ENCODE measurements at places on chromosomes 5 and 9.

DNA sequence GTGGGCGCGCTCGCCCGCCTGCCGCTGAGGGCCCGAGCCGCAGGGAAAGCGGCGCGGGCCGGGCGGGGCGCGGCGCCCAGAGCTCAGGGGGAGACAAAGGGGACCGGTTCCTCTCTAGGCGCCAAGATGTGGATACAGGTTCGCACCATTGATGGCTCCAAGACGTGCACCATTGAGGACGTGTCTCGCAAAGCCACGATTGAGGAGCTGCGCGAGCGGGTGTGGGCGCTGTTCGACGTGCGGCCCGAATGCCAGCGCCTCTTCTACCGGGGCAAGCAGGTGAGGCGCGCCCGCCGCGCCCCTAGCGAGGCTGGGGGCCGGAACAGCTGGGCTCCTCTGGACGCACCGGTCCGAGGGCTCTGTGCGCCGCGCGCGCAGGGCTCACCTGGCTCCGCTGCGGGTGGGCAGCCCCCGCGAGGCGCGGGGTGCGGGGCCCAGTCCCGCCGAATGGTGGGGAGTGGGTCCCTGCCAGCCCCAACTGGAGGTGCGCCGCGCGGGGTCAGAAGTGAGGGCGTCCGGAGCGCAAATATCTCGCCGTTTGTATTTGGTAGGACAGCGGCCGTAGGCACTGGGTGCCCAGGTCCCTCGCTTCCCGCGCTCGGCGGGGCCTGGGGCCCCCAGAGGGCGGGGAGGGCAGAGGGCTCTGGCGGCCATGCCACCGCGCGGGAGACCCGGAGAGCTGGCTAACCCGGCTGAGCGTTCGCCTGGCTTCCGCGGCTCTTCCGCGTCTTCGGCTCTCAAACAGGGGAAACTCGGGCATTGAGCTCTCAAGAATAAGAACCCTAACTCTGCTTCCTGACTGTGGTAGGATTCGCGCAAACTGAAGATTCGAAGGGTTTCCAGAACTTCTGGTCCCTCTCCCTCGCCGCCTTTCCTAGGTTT is 607 bp downstream of the UHRF2 start:
- DNase-seq = peak; percentile 44

DNA sequence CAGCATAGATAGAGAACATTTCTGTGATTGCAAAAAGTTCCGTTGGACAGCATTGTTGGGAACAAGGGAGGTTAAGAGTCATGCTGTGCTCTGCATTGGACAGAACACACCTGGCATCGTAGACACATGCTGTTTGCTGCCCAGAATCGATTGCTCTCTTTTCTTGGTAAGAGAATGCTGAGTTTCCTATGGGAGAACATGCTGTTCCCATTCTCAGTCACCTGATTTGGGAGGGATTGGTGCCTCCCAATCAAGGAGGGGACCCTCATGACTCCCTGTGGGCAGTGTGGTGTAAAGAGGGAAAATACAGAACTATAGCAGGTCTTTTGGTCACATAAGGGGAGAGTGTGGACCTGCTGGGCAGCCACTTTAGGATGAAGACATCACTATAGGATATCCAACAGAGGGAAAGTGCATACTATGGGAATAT is 555.4 kb upstream of the CLINT1 start:
- DNase-seq = no peak

- DNase-seq = no peak
These were observed 65.1 kb downstream of the ANKH start for GRCh38 chr5:14806456-14806855.

DNA sequence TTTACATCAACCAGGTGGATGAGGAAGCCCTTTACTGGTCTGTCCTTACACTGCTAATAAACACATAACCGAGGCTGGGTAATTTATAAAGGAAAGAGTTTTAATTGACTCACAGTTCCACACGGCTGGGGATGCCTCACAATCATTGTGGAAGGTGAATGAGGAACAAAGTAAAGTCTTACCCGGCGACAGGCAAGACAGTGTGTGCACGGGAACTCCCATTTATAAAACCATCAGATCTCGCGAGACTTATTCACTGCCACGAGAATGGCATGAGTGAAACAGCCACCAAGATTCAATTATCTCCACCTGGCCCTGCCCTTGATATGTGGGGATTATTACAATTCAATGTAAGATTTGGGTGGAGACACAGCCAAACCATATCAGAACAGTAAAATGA is 67.3 kb upstream of the GRAMD2B start:
- DNase-seq = peak; percentile 17

DNA sequence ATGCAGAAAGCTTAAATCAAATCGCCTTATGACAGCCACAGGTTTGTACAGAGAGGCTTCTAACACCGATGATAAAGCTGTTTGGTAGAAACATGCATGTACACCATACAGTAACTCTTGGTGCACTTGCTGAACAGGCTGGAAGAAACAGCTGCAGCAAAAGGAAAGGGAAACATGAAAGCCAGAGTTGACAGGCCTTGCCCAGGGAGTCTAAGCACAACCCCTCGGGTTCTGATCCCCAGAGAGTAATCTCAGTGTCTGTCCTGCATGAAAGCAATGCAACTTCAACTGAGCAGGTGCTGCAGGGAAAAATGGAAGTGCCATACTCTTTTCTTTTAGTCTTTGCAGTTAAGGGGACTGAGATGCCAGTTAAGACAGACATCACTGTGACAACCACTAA is 419.9 kb downstream of the BNC2 start:
- no peak for DNase-seq

GRCh38 chr5:1662559-1663085 is 137.0 kb downstream of the MRPL36 start:
- no peak for DNase-seq

- no peak for DNase-seq
These were observed 279.9 kb downstream of the RASEF start for GRCh38 chr9:82783045-82783444.

GRCh38 chr9:102778746-102779145 is 216.4 kb upstream of the CYLC2 start:
- no peak for DNase-seq

DNA sequence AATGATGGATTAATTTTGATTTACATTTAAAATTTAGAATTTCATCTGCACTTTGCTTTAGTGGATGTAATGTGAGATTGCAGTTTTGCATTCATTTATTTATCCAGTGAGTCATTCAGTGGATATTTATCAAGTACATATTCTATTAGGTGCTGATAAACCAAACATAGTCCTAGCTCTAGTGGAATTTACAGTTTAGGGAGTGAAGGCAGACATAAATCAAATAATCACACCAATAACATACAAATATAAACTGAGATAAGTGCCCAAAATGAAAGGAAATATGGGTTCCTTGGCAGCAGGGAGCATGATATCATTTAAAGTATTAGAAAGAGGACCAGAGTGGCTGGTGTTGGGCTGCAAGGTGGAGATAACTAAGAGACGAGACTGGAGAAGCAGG is 14.7 kb upstream of the NIPBL start:
- DNase-seq = no peak

DNA sequence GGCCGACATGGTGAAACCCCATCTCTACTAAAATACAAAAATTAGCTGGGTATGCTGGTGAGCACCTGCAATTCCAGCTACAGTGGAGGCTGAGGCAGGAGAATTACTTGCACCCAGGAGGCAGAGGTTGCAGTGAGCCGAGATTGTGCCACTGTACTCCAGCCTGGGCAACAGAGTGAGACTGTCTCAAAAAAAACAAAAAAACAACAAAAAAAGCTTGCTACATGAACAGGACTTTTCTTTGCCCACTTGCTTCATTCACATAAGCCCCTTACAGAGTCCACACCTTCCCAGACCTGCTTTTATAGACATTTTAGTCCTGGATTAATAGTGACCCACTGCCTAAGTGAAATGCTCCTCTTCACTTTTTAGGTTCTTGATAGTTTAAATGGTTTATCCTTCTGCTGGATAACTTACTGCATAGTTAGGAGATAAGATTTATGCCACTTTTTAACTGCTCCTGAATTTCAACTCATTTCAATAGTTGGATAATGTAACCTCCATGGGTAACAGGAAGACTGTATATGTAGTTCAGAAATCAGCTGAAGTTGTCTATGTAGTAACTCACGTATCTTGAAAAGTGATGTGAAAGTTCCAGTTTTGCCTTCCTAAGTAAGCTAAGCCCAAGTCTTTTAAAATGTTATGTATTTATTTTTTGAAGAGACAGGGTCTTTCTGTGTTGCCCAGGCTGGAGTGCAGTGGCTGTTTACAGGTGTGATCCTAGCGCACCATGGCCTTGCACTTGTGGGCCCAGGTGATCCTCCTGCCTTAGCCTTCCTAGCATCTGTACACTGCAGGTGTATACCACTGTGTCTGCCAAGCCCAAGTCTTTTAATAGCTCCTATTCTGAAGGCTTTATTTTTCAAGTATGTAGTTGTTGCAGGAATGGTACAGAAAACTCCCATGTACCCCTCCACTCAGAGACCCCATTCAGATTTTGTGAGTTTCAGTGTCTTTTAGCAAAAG is 19.7 kb downstream of the SUB1 start:
- DNase-seq = no peak

GRCh38 chr9:22342491-22343217 is 104.0 kb upstream of the DMRTA1 start:
- no peak for DNase-seq

DNA sequence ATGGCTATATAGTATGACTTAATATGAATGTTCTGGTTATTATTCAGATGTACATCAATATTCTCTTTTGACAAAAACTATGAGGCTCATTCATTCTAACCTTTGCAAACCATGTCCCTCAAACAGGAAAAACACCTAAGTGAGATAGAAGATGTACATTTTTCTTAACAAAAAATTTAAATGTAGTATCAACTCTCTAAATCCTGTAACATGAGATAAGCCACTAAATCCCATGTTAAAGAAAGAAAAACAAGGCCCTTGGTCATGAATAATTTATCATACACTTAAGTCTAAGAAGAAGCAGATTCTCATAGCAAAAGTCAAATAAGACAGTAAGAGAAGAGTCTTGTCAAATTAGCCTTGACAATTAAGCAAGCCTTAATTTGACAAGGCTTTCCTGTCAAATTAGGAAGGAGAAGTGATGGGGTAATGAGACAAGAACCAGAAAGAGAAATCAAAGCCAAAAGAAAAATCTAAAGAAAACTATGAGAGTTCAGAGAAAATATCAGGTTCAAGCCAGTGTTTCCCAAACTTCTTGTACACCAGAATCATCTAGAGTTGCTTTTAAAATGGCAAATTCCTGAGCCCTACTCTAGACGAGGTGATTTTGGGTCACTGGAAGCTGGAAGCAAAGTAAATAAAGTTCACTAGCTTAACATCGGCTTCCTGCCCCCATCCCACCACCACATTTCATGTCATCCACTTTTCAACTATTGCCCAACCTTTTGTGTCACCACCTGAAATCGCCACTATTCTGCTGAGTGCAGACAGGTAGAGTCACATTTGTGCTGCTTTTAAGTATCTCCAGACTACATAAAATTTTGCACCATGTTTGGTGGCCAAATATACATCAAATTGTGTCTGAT is 76.5 kb downstream of the NR6A1 start:
- DNase-seq = no peak

DNA sequence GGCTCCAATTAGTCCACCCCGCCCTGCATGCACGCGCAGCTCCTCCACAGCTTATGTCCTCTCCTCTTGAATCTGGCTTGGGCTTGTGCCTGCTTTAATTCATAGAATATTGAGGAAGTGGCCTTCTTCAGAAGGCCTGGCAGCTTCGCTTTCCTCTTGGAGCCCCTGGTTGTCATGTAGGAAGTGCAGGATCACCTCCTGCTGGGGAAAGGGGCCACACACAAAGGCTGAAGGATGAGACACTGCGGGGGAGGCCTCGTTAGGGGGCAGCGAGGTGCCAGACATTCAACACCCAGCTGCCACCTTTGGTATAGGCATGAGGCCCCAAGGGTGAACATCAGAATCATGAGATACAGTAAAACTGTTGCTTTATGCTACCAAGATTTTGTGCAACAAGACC is 2.7 kb upstream of the CNOT6 start:
- DNase-seq = no peak

DNA sequence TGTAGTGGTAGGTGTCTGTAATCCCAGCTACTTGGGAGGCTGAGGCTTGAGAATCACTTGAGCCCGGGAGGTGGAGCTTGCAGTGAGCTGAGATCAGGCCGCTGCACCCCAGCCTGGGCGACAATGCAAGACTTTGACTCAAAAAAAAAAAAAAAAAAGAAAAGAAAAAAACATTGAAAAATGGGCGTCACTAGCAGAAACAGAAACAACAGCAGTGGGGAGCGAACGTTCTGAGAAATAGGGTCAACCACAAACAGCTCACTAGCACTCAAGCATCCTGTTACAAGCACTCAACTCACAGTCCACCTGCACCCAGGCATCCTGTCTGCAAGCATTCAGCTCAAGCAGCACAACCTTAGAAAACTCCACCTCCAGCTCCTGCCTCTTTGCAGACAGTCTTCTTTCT is 17.2 kb downstream of the TRIM14 start:
- DNase-seq = peak; percentile 86

DNA sequence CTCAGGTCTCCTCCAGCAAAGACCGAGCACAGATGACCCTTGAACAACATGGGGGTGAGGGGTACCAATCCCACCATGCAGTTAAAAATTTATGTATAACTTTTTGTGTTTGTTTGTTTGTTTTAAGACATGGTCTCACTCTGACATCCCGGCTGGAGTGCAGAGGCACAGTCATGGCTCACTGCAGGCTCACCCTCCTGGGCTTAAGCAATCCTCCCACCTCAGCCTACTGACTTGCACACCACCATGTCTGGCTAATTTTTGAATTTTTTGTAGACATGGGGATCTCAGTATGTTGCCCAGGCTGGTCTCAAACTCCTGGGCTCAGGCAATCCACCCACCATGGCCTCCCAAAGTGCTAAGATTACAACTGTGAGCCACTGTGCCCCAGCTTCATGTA is 231.0 kb upstream of the PIK3R1 start:
- DNase-seq = no peak

- no peak for DNase-seq
These were observed 243.2 kb upstream of the IRX4 start for GRCh38 chr5:2125901-2126265.

DNA sequence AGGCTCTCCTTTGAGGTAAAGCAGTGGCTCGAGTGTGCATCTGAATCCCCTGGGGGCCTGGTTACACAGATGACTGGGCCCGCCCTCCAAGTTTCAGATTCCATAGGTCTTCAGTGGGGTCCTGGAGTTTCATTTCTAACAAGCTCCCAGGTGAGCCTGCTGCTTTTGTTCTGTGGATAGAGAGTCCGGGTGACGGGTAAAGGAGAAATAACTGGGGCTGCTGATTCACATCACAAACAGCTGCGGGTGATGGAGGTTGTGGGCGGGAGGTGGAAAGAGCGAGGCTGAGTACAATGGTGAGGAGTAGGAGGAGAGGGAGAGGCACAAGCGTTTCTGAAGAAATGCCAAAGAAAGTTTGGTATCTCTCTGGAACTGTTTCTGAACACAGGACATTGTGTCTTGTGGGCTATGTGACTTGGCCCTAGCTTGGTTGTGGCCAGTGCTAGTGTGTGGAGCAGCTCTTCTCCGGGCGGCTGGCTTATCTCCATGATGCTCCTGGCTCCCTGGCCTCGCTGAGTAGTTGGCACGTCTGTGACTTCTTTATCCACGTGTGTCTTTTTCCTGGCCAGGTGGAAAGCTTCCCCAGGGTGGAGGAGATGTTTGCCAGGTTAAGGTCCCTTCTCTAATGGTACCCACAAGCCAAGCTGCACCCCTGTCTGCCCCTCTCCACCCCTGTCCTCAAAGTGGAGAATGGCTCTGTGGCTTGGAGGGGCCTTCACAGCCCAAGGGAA is 61.7 kb downstream of the HSPA4 start:
- DNase-seq = no peak

- DNase-seq = no peak
These were observed 56.8 kb downstream of the FEM1C start for GRCh38 chr5:115487756-115488155.
